Kidney epithelial cell (primary cell): ENCODE measurements at places on chromosomes 16 and 17. TPM values are rescaled to one million over a fixed set of nuclear protein-coding genes. Genes with fewer than 3 reads are reported as not detected.
A peak's percentile ranks its signal among the peaks of the same experiment; 100 is the strongest.

DNA sequence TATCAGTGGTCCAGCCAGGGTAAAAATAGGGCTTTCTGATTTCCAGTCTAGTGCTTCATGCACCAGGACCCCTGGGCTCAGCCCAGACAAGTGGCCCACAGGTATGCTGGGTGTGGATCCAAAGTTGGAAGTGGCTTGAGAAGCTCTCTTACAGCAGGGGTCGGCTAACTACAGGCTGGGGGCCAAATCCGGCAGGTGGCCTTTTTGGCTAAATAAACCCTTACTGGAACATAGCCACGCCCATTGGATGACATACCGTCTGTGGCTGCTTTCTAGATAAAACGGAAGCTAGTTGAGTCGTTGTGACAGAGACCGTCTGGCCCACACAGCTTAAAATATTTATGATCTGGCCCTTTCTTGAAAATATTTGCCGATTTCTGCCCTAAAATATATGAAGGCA lies 119.0 kb upstream of the CDC42EP4 start:
- DNase-seq, result no peak

GRCh38 chr16:87273471-87274030 lies 43.6 kb downstream of the C16orf95 start:
- no peak for DNase-seq

DNA sequence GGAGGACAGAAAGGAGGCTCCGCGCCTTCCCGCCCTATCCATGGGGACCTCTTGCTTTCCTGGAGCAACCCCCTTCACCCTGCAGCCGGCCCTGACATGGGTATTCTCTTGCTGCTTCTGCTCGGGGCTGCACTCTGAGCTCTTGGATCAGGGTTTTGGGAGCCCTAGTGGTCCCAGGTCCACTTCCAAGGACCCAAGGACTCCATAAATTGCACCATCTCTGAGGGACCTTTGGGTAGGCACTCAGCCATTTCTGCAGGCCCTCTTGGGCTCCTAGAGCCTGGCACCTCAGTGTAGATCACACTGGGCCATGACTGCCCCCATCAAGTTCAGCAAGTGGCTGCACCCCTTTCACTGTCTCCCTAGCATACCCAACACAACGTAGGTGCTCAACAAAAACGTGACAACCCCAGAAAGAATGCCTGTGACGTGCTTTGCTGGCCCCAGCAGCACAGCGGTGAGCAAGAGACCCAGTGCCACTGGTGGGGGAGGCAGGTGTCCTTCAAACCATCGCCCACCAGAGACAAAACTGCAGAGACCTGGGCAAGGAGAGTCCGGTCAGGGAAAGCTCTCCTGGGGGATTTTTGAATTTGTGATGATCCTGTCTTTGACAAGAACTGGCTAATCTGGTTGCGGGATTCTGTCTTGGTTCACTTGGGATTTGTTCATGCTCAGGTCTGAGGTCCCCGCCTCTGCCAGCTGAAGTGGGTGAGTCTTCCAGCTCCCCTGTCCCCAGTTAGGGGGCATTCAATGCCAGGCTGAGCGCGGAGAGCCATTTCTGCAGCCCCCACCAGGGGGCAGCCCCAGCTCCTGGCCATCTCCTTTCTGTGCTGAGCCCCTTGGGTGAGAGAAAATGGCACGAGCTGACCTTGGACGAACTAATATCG lies 2.5 kb upstream of the RAB11FIP4 start:
- DNase-seq, result no peak

GRCh38 chr17:48814504-48814903 lies 2.5 kb downstream of the TTLL6 start:
- DNase-seq, result no peak

- DNase-seq, result no peak
Measured at GRCh38 chr17:1606352-1606985, 22.2 kb downstream of the SLC43A2 start.

- no peak for DNase-seq
Measured at GRCh38 chr16:78895681-78896080, 704.9 kb downstream of the MAF start.

DNA sequence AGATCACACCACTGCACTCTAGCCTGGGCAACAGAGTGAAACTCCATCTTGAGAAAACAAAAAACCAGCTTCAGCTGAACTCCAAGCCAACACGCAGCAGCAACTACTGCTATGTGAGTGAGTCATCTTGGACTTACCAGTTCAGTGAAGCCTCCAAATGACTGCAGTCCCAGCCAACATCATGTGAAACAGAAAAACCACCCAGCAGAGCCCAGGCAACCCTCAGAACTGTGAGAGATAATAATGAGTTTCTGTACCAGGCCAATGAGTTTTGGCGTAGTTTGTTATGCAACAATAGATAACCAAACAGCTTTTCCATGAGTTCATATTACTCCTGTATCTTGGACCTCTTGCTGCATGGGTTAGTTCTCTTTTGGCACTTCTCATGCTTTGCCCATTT lies 23.3 kb downstream of the PHF12 start:
- no peak for DNase-seq

DNA sequence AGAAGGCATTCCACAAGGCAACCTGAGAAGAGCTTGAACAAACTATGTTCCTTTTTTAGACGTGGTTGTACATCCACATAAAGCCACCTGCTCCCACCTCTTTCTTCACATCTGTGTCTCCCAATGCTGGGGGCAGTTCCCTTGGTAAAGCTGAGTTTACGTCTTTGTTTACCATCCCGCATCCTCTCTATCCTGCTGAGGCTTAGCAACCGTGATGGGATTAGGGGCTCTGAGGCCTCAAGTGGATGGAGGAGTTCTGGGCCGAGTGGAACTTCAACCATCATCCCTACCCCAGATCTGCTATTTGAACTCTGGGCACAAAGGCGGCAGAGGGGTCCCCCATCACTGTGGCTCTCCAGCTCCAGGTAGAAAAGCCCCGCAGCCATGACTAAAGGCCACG lies 94.2 kb upstream of the CREBBP start:
- no peak for DNase-seq

GRCh38 chr17:78317794-78318400 lies 42.0 kb downstream of the SOCS3 start:
- DNase-seq, result no peak

- no peak for DNase-seq
Measured at GRCh38 chr17:55155856-55156560, 108.8 kb upstream of the HLF start.

GRCh38 chr16:25177831-25178688 lies 38.7 kb upstream of the AQP8 start:
- no peak for DNase-seq

DNA sequence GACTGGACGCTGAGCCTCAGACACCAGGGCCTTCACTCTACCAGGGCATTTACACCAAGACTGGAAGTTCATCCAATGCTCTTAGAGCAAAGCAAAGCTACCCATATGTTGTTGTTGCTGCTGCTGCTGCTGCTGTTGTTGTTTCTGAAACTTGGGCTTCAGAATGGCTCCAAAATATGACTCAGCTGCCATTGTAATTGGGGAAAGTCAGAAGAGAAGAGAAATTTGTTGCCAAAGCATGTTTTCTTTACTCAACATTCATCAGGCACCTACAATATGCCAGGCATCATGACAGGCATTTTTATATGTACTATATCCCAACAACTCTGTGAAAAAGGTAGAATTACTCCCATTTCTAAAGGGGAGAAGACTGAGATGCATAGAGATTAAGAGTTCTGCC lies 11.9 kb downstream of the KRT32 start:
- DNase-seq, result no peak

DNA sequence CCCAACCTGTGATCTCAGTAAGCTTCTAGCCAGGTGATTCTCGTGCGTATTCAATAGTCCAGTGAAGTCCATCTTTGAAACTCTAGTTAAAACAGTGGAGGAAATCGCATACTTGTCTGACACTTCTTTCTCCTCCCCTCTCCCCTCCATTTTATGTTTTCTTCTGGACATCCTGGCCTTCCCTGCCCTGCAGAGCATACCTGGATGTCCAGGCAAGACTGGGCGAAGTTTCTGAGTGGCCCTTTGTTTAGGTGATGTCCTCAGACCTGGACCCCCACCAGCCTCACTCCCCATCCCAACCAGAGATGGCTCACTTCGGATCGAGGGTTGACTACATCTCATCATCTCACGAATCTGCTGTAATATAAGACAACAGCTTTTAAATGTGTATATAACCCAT lies 65.7 kb downstream of the CCDC182 start:
- DNase-seq, result no peak

DNA sequence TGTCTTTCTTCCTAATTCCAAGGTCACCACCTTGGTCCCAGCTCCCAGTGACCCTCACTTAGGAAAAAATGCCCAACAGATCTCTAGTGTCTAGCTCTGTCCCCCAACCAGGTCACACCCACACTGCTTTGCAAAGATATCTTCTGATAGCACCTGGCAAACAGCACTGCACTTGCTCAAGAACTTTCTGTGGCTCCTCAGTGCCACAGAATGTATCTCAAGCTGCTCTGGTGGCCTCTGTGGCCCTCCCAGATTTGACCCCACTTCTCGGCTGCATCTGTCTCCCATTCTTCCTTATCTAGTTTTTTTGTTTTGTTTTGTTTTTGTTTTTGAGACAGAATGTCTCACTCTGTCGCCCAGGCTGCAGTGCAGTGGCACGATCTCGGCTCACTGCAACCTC lies 5.0 kb downstream of the ZNF688 start:
- DNase-seq, result no peak

- DNase-seq, result peak; percentile 7
Measured at GRCh38 chr16:50801036-50801435, 59.1 kb downstream of the CYLD start.

DNA sequence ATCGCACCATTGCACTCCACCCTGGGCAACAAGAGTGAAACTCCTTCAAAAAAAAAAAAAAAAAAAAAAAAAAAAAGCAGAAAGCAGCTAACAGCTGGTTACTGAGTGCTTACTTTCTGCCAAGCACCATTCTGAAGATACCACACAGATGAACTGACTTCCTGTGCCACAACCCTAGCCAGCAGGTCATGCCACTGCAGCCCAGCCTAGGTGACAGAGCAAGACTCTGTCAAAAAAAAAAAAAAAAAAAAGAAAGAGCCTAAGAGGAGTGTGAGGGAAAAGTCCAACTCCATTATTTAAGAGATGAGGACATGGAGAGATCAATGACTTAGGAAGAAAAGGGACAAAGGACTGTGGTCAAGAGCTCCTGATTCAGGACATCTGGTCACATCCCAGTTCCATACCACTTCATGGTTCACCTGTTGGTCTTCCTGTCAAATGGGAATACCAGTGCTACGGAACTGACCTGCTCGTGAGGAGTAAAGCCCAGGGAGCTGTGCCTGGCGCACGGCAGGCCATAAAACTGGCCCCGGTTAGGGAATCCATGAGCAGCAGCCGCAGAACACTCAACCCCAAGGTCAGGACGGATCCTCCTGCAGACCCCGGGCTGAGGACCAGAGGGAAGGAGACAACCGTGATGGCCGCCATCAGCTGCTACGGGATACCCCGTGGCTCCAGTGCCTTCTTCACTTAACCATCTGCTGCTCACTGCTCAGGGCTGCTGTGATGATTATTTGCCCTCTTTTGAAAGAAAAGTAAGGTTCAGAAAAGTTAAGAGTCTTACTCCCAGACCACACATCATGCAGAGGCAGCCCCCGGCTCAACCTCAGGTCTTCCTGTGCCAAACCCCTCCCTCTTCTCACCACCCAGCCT lies 950 bp downstream of the KLHDC4 start:
- no peak for DNase-seq

- DNase-seq, result no peak
Measured at GRCh38 chr16:66481081-66481942, 54.2 kb downstream of the BEAN1 start.

DNA sequence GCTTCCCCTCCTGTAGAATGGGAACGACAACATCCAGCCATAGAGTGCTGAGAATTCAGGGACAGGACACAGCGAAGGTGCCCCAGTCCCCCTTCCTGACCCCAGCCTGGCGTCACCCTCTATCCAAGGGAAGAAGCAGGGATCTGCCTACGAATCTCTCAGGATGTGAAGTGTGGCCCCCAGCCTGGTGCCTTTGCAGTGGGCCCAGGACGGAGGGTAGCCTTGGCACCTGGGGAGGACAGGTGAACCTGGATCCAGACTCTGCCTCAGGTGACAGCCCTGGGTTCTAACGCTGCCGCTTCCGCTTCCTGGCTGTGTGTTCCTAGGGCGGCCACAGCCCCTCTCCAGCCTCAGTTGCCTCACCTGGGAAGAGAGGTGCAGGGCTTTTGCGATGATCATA lies 36.4 kb downstream of the JPH3 start:
- DNase-seq, result no peak

DNA sequence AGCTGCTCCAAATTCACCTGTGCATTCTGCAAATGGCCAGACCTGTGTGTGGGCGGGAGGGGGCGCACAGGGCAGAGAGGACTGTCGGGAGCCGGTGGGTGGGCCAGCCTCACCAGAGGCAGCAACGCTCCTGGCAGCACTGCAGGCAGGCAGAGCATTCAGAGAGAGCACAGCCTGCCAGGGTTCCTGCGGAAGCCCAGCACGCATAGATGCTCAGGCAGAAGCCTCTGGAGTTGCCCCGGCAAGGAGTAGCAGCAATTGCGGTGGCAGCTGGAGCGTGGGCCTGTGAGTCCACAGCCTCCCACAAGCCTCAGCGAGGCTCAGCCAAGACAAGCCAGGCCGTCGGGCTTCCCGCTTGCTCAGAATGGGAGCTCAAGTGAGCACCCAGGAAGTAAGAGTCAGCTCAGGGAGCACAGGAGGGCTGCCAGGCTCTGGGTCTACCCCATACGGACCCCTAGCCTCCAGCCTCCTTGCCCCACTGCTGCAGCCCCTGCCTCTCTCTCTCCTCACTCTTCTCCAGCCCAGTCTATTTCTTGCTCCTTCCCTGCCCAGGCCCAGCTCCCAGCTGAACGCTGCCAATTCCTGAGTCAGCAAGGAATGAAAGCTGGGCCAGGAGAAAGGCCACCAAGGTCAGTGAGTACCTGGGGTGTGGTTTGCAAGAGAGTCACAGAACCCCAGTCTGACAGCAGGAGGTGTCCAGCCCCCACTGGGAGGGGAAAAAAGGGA lies 9.6 kb downstream of the EMC6 start:
- no peak for DNase-seq

The RRN3 gene
- 34.8 and 40.3 TPM in 2 replicates for total RNA-seq

The KRT32 gene
- total RNA-seq, result not detected in 2 replicates

The TNFRSF12A gene
- 572 and 754 TPM in 2 replicates for total RNA-seq

The PLLP gene
- total RNA-seq, result 11.9 and 12.6 TPM in 2 replicates

The WFIKKN2 gene
- total RNA-seq, result not detected in 2 replicates

The BICDL2 gene
- 6.9 and 9.2 TPM in 2 replicates for total RNA-seq

The MRC2 gene
- 45.9 and 53.0 TPM in 2 replicates for total RNA-seq

The KRT20 gene
- total RNA-seq, result not detected in 2 replicates

The ANKFN1 gene
- total RNA-seq, result not detected in 2 replicates

The SSTR5 gene
- not detected in 2 replicates for total RNA-seq

The PPY gene
- not detected in 2 replicates for total RNA-seq
